ENCODE measurements at places on chromosomes 1 and 21.

GRCh38 chr1:81142099-81142826 lies 658.5 kb upstream of the ADGRL2 start:
- no peak for DNase-seq

DNA sequence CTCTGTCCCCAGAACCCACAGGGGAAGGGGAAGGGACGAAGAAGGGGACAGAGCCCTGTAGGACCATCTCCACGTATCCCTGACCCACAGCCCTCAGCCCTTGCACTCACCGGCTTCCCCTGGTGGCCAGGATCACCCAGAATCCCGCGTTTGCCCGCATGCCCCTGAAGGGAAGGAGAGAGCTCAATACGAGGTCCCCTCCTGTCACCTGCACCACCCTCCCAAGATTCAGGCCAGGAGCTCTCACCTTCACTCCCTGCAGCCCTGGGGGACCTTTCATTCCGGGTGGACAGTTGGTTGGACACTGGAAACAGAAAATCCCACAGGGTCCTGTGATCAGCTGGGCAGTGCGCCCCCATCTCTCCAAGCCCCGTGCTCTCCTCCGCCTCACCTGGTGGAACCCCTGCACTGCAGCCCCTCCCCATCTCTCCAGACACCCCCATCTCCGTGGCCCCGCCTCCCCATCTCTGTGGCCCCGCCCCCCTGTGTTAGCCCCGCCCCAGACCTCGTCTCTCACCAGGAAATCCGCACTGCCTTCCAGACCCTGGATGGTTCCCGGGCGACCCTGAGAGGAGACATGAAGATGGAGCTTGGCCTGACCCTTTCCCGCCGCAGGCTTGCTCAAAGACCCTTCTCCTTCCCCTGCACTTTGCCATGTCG lies 6.0 kb downstream of the COL9A2 start:
- DNase-seq = no peak

DNA sequence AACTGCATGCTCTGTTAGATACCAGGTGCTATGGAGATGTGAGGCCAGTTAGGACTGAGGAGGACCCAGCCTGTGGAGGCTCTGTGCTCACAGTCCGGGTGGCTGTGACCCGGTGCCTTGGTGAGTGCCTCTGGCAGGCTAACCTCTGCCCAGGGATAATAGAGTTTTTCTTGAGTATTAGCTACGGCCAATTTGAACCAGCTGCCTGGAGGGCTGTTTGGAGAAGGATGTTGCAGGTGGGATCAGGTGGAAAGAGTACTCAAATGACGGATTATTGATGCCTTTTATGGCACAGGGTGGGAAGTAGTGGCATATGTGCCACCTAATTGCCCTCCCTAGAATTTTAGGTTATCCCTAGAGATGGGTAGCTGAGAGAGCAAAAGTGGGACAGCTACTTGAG lies 182.7 kb downstream of the GRIK3 start:
- DNase-seq = no peak

GRCh38 chr1:43890815-43891214 lies 42.8 kb upstream of the ARTN start:
- no peak for DNase-seq

DNA sequence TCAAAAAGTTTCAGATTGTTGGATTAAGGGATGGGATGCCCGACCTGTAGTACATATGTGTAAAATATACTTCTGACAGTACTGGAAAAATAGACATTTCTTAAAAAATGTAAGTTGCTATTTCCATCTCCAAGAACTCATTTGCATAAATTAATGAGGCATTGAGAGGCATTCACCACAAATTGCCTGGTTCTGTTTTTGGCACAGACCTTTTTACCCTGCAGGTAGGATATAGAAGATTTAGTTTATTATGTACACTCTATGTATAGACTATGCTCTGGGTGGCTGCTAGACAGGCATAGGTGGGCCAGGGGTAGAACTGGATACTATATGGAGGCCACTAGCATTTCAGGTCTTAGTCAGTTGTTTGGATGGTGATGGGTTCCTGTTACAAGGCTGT lies 8.0 kb downstream of the CCDC17 start:
- no peak for DNase-seq

GRCh38 chr21:42367367-42368165 lies 1.2 kb upstream of the TFF1 start:
- DNase-seq = no peak

- no peak for DNase-seq
Observed at GRCh38 chr1:12453400-12454343, 164.3 kb downstream of the DHRS3 start.

DNA sequence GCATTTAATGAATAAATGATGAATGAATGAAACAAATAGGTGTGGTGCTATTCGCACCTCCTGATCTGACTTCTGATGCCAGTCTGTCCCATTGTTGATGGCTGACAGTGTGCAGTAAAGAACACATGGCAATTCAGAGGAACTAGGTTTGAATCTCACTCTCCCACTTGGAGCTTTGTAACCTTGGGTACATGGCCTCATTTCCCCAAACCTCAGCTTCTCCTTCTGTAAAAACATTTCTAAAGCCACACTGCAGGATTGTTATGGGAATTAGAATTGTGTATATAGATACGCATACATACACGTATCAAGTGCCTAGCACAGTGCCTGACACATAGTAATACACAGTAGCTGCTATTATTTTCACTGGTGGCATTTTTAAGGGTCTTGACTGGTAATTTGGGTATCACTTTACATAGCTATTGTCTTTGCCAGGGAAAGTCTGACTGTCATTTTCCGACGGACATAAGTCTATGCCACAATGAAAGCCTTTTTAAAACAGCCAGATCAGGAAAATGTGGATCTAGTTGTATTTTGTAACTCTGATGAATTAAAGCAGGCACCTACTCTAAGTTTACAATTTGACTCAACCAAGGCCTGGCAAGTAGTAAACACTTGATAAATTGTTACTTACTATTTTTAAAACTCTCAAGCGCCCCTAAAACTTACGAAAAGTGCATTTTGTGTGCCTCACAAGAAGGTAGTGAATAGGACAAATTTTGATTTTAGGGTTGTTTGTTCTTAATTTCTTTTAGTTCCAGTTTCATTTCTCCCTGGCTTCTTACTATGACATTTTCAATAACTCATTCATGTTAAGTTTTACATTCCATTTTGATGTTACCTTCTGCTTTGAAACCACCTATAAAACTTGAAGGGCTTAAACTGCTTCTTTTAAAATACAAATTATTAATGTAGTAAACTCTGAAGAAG lies 164.4 kb downstream of the SDCCAG8 start:
- DNase-seq = no peak

- DNase-seq = no peak
Observed at GRCh38 chr1:199639453-199639852, 388.1 kb upstream of the NR5A2 start.

- DNase-seq = peak; percentile 63
Observed at GRCh38 chr1:39098546-39099250, 72.5 kb downstream of the NDUFS5 start.

GRCh38 chr1:26828411-26828991 lies 2.0 kb downstream of the ZDHHC18 start:
- no peak for DNase-seq

DNA sequence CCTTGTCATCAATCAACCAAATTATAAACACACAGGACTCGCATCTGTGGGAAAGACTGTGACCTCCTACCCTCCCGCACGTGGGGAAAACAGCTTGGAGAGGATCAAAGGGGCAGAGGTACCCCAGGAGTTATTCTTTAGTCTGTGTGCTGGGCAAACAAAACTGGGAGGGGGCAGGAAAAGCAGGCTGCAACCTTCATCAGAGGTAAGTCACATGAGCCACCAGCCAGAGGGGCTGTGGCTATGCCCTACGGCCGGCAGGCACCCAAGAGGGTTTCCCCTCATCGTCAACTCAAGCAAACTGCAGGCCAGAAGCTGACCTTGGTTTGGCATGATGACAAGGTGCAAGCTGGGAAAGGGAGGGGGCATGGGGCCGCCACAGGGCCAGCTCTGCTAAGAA lies 12.5 kb downstream of the SMIM12 start:
- DNase-seq = no peak

GRCh38 chr1:162284206-162284955 lies 92.3 kb downstream of the SPATA46 start:
- DNase-seq = no peak

GRCh38 chr1:202656057-202656456 lies 54.2 kb downstream of the SYT2 start:
- DNase-seq = no peak

DNA sequence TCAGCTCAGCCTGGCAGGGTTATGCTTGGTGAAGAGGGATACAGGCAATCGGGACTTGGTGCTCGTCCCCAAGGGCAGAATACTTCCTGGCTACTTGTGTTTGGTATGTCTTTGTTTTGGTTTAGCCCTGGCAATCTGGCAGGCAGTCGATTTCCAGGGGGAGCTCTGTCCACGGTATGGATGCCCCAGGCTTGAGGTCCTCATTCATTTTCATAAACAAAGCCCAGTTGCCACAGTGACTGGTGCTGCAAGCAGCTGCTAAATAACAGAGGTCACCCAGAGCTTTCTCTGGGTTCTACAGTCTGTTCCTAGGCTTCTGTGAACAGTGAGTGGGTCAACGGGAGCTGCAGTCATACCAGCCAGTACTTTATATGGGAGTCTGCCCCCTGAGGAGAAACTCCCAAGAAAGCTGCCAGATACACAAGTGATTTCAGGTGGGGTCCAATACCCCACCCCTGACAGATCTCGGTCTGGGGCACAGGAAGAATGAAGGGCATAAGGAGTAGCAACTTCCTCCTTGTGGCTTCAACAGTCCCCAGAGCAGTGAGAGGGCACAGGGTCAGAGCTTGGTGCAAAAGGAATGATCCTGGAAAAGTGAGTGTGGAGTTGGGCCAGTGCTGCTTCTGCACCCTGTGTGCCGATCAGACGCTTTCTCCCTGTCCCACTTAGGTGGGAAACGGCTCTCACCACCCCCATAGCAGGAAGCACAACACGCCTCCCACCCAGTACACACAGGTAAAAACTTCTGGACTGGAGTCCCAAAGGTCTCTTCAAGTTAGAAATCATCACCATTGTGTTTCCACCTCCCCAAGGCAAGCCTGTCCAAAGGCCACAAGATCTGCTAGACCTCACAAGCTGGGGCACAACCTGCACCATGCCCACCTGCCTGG lies 55.5 kb downstream of the TGFBR3 start:
- no peak for DNase-seq

GRCh38 chr1:89941110-89941766 lies 53.7 kb upstream of the ZNF326 start:
- no peak for DNase-seq

DNA sequence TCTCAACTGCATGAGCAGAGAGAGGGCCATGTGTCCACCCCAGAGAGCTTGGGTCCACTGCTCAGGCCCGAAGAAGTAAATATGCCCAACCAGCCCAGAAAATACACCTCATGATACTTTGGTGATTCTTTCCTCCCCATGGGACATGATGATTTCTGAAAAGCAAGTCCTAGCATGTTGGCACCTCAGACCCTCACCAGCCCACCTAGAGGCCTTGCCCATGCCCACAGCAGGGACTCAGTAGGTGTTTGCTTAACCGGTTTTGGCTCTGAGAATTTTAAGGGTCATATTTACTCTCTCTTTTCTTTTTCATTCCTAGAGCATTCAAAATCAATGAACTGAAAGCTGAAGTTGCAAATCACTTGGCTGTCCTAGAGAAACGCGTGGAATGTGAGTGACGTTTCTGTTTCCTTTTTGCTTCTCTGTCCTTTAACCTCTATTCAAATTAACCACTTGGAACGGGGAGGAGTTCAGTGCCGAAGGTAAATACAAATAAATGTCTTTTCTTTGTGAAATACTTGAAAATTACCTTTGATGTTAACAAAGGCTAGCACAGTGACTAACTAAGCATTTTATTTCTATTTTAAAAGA lies 79.7 kb downstream of the PDE9A start:
- no peak for DNase-seq

DNA sequence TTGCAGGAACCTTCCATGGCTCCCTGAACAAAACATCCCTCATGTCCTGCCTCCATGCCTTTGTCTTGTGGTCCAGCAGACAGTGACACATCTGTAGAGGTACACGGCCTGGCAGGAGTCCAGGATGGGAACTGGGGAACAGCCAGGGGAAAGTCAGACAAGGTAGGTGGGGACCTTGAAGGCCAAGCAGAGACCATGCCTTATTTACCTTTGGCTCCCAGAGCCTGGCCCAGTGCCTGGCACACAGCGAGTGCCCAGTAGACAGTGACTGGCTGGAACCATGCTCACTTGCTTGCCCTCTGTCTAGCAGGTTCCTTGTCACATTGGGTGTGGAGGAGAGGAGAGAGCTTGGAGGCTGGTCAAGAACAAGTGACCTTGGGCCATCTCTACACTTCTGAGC lies 81.0 kb downstream of the BCAR3 start:
- no peak for DNase-seq

GRCh38 chr1:242569867-242570266 lies 45.4 kb upstream of the PLD5 start:
- no peak for DNase-seq

- no peak for DNase-seq
Observed at GRCh38 chr1:220250681-220251080, 21.6 kb downstream of the RAB3GAP2 start.

GRCh38 chr1:78096976-78097375 lies 51.2 kb downstream of the GIPC2 start:
- DNase-seq = no peak

DNA sequence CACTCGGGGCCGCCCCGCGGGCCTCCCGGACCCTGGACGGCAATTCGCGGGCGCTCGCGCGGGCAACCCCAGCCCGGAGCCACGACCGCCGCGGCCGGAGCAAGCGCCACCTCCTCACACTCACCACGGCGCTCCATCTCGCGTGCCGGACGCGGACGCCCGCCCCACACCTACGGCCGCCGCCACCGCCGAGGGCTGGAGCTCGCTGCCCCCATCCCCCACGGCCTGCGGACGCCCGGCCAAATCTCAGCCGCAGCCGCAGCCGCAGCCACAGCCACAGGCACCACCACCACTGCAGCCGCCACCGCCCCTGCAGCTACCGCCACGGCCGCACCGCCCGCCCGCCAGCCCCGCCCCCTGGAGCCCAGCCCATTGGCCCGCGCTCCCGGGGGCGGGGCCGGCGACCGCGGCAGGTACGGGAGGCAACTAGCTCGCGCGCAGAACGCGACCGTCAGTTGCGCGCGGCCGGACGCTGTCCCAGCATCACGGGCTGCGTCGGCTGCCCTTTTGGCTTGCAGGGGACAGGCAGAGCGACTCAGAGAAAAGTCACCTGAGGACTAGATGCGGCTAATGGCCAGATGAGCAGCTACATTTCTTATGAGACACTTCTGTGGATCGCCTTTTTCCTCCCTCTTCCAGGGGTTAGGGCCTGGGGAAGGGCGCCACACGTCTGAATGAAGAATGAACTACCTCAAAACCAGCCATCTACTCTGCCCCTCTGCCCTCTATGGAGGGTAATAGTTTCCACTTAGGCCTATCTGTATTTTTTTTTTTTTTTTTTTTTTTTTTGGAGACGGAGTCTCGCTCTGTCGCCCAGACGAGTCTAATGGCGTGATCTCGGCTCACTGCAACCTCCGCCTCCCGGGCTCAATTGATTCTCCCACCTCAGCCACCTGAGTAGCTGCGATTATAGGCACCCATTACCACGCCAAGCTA lies at the start of gene ARHGAP29:
ARHGAP29 (minus strand) TSS at position 294 of the 936 bp plus-strand sequence. CDS start 5,973 bp downstream, outside the sequence.
- DNase-seq = no peak

Data from NCI-H2081 treated with DMSO at 0.1 percent for 48 hours (cell line).